Ascending aorta (tissue), 2 donors: ENCODE measurements at places on chromosomes 4 and X. TPM values are rescaled to one million over a fixed set of nuclear protein-coding genes. Genes with fewer than 3 reads are reported as not detected.

- no peak overlapping the region for H3K4me3 ChIP-seq
- no peak overlapping the region for H3K27ac ChIP-seq
- H3K36me3 ChIP-seq = no peaks in the 10 kb centered on the region
- no peaks in the 10 kb centered on the region for H3K4me1 ChIP-seq
Measured at GRCh38 chrX:3521396-3521795, 174.9 kb upstream of the MXRA5 start.

DNA sequence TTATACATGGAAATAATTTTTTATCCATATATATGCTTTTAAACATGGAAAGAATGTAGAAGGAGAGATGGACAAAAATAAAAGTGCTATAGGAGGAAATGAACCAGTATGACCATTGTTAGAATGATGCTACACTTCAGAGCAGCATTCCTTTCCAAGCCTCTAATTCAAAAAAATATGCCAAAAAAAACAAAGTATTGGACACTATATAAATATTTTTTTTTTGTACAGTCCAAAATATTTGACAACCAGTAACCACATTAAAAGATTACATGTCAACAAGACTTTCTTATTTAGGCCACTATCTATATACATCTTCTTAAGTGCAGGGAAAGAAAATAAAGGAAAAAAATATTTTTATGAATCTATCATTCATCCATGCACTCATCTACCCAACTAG, 198.6 kb downstream of the LRBA start:
- no peaks in the 10 kb centered on the region for H3K27me3 ChIP-seq
- DNase-seq = no peak
- H3K4me1 ChIP-seq = no peaks in the 10 kb centered on the region
- no peak overlapping the region for H3K27ac ChIP-seq

DNA sequence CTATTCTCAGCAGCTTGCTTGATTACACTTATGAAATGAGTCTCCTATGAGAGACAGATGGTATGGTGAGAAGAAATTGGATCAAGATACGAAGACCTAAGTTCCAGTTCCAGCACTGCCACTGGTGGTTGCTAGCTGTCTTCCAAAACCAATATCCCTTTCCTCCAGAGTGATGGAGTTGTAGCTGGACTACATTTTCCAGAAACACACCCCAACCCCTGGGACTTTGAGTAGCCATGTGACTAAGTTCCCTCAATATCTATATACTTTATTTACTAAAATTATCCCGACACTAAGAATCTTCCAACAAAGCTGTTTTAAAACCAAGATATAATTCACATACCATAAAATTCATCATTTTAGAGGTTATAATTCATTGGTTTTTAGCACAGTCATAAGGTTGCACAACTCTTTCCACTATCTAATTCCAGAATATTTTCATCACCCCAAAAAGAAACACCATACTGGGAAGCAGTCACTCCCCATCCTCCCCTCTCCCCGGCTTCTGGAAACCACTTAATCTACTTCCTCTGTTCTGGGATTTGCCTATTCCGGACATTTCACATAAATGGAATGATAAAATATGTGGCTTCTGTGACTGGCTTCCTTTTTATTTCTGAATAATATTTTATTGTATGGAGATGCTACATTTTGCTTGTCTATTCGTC, 118.0 kb downstream of the MANBA start:
- peaks cover 22% of the 10 kb centered on the region for H3K36me3 ChIP-seq
- no peaks in the 10 kb centered on the region for H3K27me3 ChIP-seq
- no peak overlapping the region for H3K27ac ChIP-seq
- no peaks in the 10 kb centered on the region for H3K4me1 ChIP-seq
- DNase-seq = no peak

The FAAH2 gene
- not detected for total RNA-seq
